ENCODE measurements at places on chromosomes 1 and 21.

DNA sequence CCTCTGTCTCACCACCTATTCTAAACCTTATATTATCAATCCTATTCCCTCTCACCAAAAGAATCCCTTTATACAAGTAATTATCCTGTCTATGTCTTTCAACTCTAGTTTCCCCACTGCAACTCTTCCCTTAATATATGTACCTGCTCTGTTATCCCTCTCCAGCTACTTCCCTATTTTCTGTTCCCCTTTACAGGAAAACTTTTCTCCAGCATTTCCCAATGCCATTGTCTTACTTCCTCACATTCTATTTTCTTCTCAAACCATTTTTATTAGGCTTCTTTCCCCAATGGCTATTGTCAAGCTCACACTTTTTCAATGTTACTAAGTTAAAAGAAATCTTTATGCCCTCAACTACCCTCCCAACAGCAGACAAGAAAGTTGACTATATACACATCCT lies 11.6 kb downstream of the DPYD start:
- no peak for DNase-seq

DNA sequence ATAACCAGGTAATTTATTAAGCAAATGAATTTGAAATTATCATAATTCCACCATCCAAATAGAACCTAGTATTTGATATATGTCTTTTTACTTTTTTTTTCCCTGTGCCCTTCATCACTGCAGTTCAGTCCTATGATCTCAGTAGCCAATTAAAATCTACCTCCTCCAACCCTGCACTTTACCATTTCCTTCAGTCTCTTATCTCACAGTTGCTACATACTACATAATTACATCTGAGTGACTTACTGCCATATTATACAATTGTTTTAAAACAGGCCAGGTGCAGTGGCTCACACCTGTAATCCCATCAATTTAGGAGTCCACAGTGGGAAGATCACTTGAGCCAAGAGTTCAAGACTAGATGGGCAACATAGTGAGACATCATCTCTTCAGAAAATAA lies 73.2 kb downstream of the PRKACB start:
- DNase-seq = no peak

DNA sequence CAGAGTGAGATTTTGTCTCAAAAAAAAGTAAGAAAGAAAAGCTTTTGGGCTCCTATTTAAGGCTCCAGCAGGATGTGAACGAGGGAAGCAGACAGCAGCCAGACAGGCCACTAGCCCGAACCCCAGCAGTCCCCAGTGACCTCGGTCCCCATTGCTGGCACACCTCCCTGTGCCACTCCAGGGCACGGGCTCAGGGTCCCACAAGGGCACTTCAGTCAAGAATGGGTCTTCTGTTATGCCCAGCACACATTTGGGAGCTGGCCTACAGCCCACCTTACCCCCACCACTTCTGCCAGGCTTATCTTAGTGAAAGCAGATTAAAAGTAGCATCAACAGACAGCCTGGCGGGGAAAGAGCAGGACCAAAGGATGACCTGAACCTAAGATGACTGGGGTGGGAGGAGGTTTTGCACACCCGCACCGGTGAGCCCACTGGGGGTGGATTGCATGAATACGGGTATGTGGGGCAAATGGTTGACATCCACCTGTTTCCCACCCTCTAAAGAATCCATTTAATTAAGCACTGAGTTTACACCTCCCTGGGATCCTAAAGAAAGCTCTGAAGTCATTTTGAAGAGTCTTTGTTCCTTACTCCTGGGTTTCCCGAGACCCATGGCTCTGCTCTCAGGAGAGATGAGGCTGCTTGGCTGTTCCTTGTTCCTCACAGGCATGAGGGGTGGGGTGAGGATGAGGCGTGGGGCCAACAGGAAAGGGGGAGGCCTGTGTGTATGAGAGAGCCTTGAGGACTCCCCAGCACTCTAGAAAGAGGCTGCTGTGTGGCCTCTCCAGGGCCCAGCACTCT lies 4.7 kb downstream of the CHI3L1 start:
- no peak for DNase-seq

DNA sequence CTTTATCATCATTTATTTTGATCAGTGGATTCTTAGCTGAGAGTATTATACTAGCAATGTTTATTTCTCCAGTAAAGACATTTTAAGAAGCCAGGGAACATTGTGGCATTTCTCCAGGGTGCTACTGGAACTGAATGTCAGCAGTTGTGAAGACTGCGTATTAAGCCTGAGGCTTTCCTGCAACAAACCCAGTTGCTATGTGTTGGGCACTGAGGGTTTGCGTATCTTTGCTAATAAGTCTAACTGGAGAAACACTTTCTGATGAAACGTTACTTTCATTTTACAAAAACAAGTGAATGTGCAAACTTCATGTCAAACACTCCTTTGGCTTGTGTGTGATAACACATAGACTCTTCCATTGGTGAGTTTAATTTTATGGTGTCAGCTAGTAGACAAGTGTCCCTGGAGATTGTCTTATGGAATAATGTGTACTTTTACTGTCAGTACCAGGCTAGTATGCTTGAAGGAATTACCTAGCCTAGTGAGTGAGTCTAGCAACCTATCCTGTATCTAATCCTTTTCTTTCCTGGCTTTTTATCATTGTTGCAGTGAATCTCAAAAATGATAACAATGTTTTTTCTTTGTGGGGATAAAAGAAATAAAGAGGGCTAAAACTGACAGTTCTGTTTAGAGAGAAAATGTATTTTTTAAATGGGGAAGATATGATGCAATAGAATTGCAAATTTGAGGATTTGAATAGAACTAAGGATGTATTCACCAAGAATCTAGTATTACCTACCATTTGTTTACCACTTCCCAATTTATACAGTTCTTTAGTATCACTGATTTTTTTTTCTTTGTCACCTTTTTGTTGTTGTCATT lies 70.1 kb downstream of the MTR start:
- no peak for DNase-seq

- DNase-seq = no peak
These were observed 2.7 kb downstream of the PDE9A start for GRCh38 chr21:42655796-42656770.
